ENCODE measurements at places on chromosomes 7 and 10.

DNA sequence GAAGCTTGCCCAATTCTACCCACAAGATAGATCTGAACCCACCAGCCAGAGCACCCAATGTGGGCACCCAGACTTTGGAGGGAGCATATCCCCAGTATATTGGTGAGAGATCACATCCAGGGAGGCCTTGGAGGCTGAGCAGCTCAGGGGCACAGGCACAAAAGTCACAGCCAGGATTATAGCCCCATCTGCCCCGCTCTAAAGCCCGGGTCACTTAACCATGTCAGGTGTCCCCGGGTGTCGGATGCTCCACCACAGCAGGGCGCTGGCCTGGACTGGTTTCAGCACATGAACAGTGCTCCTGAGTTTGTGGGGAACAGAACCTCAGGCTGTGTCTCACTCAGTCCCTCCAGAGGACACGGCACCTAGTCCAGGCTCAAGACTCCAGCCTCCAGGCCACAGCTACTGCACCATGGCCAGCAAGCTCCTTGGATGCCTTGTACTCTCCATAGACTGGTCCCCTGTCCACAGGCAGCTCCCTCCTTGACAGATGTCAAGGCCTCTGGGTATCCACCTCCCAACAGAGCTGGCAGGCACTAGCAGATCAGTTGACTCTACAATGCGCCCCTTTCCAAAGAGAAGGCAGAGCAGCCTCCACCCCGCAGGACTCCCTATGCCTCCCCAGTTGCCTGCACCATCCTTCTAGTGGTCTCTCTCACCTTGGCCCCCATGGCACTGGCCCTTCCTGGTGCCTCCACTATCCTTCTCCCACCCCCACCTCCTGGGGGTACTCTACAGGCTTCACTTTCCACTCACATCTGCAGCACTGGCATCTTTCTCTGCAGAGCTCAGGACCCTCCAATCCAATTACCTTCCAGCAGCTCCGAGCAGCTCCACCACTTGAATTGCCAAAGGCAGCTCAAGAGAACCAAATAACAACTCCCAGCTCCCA, 306.0 kb downstream of the GRID1 start:
- DNase-seq = no peak

DNA sequence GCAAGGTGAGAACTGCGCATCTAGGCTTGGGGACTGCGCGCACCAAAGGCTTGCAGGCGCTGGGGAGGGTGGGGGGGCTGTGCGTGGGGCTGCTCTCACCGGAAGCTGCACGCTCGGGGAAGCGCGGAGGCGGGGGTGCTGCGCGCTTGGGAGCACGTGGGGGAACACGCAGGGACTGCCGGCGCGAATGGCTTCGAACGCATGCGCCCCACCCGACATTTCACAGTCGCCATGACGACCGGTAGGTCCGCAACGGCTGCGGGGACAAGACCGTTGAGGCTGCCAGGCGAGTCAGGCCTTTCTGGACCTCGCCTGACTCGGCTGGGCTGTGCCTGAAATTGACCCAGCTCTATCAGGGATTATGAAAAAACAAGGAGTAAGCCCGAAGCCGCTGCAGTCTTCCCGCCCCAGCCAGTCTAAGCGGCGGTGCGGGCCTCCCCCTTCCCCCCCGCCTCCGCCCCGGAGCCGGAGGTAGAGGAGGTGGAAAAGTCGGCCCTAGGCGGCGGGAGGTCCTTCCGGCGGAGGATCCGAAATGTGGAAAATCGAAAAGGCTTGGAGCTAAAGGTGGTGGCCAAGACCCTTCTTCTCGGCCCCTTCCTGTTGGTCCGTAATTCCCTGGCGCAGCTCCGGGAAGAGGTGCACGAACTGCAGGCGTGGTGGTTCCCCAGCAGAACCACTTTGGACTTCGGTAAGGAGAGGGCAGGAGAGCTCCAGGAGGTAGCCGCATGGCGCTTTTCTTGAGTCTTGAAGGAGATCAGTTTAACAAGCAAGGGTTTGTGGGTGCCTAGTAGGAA, 34.9 kb upstream of the STEAP1 start:
- no peak for DNase-seq

DNA sequence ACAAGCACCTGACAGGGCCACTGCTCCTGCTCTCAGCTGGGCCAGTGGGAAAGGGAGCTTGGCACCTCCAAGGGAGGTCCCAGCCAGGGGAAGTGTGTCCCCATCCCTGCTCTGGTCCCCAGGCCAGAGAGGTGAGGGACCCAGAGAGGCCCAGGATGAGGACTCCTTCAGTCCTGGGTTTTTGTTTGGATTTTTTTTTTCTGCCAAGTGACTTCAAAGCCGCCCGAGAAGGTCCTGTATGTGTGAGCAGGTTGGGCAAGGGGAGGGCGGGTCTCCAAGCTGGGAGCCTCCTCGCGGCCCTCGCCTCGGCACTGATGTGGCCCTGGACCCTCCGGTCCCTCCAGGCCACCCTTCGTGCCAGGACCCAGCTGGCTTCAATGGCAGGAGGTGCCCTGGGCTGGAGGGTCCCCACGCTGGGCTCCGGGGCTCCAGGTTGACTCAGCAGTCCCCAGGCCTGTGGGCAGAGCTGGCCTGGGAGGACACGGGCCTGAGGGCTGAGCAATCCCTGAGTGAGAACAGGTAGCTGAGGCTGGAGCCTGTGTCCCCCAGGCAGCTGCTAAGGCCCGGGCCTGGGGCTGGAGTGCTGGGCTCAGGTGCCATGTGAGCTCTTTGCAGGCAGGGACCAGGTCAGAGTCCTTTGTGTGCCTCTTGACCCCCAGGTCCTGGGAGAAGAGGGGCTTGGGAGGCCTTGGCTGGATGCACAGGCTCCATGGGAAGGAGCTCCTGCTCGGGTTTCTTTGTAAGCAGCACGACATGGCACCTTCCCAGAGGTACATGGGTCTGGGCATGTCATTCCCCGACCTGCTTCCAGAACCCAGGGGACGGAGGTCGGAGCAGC, 140.6 kb downstream of the FAM53B start:
- DNase-seq = no peak

DNA sequence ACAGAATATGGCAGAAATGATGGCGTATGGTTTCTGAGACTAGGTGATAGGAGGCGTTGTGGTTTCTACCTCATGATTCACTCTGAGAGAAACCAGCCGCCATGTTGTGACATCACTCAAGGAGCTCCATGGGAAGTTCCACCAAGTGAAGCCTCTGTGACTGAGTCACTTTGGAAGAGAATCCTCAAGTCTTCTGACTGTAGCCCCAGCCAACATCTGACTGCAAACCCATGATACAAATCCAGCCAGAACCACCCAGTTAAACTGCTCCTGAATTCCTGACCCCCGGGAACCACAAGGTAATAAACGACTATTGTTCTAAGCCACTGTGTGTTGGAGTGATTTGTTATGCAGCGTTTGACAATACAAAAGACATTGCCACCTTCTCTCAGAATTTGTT, 91.1 kb upstream of the CARD11 start:
- DNase-seq = no peak

DNA sequence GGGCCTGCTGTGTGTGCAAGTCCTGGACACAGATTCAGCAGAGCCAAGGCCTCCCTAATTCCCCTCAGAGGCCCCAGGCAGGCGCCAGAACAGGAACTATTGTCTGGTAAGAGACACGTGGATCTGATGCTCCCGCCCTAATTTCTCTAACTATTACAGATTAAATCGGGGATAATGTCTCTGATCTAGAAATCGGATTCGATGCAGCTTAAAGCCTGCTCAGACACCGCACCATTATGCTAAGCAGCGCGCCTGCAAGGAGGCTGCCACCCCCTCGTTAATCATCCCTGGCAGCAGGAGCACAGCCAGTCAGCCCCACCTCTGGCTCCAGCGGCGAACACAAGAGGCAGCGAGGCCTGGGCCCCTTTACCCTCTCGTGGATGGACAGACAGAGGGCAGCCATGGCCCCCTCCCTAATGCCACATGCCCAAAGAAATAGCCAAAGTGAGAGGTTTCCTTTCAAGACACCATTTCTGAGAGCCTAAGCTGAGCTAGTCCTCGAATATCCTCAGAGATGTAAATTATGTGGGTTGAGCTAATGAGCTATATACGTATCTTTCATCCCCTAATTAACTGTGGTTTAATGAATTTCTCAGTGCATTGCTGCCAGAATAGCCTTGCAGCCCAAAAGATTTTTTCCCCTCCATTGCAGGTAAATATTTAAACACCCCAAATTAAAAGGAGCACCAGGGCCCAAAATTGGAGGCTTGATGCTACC, 122.1 kb downstream of the GRID1 start:
- no peak for DNase-seq

DNA sequence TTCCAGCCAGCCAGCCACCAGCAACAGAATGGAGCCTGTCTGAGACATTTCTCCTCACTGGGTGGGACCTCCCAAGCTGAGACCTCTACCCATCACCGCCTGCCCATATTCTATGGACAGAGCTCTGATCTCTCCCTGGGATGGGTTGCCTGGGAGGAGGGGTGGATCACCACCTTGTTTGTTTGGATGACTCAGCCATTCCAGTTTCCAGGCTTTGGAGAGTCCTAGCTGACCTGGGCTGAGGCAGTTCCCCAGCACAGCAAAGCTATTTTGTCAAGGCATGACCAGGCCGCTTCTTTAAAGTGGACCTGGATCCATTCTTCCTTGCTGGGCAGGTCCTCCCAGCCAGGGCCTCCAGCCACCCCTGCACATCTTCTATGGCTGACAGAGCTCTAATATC, 982.3 kb downstream of the DNAJB9 start:
- DNase-seq = no peak

DNA sequence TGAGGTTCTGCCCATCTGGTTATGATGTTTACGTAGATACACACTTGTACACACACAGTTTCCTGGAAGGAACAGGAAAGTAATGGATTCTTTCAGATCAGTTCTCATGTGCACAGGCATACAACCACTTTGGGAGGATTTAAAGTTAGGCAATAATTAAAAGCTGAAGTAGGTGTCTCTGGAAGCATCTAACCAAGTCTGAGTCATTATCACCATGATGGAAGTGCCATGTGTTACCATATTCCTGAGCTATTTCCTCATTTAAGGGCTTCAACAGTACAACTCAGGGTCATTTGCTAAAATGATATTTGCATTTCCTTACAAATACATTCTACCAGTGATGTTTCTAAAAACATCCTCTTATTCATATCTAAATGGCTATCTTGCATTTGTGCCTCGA, 41.4 kb upstream of the BET1 start:
- DNase-seq = no peak

- DNase-seq = no peak
Measured at GRCh38 chr10:119113751-119114732, 10.1 kb downstream of the DENND10 start.

DNA sequence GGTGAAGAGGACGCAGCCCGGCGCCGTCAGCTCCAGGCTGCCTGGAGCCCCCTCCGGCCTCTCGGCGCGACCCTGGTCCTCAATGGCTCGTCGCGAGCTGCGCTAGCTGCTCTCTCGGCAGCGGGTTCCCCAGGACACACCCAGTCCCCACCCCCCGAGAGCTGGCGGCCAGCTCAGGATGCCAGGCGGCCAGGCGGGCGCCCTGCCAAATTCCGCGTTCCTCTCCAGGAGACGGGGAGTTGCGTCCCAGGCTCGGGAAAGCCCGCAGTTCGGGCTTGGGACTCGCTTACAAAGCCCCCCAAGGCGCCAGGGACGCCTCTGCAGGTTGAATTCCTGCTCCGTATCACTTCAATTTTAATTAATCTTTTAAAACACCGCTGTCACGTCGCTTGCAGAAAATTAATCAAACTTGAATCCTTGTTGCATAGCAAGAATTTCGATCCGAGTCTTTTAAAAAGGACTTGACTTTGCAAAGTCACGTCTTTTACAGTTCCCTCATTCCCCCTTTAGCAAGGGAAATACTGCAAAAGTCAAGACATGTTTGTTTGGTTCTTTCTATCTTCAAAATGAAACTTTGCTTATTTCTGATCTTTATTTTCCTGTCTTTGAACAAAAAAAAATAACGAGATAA, 28.2 kb downstream of the SKIDA1 start:
- DNase-seq = no peak

DNA sequence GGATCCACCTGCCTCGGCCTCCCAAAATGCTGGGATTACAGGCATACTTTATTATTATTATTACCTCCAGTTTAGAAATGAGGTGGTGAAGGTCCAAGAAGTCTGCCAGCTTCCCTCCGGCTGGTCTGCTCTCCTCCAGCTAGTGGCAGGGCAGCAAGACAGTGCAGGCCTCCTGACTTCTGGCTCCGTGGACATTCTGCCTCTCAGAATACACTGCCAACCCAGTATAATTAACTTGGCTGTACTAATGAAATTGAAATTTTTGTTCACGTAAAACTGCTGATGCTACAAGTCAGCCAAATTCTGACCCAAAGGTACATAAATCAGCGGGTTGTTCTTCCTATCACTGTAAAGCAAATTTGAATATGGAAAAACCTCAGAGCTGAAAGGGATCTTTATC, 7.6 kb upstream of the PDE1C start:
- no peak for DNase-seq

DNA sequence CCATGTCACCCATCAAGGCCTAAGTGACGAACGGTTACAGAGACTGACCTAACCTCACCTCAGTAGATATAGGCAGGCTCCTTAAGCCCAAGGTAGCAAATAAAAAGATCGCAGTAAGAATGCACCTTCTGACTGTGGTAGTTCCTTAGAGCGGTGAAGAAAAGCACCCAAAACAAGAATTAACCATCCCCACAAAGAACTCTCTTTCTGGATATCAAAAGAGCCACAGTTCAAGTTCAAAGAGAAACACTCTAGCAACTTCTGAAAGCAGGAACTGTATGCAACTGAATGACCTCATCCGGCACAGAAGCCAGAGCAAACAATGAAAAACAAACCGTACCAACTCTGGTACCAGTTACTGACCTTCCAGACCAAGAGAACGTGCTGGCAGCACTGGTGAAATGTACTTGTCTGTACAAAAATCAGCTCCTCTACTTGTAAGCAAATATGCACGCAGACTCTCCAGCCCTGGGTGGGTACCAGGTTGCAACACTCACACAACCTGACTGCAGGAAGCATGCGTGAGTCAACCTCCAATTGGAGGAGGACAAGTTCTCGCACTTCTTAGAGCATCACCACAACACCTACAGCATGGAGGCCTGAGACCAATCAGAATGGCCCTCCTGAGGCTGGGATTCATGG, 202.7 kb downstream of the FAM107B start:
- no peak for DNase-seq

DNA sequence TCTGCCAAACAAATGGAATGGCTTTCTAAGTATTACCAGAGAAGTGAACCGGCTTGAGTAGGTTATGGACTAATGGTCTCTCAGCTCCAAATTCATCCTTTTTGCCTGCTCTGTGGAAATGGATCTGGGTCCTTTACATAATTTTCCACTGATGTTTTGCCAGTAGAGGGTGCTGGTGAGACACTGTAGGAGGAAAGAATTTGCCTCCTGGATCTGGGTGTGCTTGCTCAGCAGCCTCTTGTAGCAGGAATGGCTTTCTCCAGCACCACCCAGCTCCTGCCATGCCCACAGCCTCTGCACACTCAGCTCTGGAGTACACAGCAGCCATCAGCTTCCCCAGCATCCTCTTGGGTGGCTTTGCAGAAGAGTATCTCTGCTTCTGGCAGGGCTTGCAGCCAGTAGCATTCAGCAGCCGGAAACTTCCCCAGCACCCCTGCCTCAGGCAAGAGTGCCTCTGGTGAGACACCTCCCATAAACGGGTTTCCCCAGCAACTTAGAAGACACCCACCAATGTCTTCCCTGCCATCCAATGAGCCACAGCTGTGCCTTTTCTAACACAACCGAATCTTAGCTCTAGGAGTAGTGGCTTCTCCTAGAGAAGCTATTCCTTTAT, 235.0 kb upstream of the PLPP4 start:
- DNase-seq = no peak
